Thyroid gland (tissue), 4 donors: ENCODE measurements at places on chromosomes 12 and 14. TPM values are rescaled to one million over a fixed set of nuclear protein-coding genes. Genes with fewer than 3 reads are reported as not detected.

DNA sequence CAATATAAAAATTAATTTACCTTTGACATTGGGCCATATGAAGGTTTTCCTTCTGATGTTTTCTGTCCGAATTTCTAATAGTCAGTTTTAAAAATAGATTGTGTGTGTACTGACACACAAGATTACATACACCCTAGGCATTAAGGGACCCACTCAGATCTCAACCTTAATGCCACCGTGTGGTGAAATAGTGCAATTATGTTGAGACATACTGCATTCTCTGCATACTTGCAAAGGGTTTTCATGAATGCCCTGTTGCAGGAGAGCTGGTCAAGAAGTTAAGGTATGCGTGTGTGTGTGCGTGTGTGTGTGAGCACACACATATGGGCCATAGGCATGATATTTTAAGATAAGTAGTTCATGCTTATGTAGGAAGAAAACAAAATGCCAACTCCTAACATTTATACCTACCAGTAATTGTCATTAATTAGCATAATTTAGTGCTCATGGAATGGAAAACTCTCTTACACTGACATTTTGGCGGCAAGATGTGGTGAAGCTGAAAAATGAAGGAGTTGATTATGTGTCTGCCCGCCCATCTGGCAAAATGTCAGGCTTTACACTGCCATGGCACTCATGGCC is 58.8 kb downstream of the PIK3C2G start:
- H3K27me3 ChIP-seq, result no peaks in the 10 kb centered on the region
- no peak for DNase-seq
- H3K4me1 ChIP-seq, result no peaks in the 10 kb centered on the region
- H3K27ac ChIP-seq, result no peak overlapping the region
- H3K4me3 ChIP-seq, result no peak overlapping the region

DNA sequence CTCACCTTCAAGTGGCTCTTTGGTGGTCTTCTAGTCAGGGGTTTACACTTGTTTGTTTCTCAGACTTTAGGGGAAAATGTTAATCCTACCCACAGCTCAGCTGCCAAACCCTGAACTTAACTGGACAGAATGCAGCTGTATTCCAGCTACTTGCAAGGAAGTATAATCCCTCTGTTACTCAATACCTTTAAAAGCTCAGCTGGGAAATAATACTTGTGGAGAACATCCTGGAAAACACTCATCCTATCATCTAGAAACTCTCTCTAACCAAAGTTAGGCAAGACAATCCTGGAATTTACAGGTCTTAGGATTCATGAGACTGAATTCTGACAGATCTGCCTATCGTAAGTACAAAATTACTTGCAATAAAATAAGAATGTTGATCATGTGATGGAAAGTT is 404.1 kb downstream of the ADAMTS20 start:
- H3K4me3 ChIP-seq, result no peak overlapping the region
- H3K27me3 ChIP-seq, result no peaks in the 10 kb centered on the region
- H3K4me1 ChIP-seq, result no peaks in the 10 kb centered on the region

Gene PGAM5
- 21.6 TPM for total RNA-seq

- H3K4me1 ChIP-seq, result peaks cover 40% of the 10 kb centered on the region
- H3K36me3 ChIP-seq, result peaks cover 27% of the 10 kb centered on the region
- no peak overlapping the region for H3K4me3 ChIP-seq
- DNase-seq, result no peak
Measured at GRCh38 chr12:54340846-54341245, 15.9 kb downstream of the COPZ1 start.

DNA sequence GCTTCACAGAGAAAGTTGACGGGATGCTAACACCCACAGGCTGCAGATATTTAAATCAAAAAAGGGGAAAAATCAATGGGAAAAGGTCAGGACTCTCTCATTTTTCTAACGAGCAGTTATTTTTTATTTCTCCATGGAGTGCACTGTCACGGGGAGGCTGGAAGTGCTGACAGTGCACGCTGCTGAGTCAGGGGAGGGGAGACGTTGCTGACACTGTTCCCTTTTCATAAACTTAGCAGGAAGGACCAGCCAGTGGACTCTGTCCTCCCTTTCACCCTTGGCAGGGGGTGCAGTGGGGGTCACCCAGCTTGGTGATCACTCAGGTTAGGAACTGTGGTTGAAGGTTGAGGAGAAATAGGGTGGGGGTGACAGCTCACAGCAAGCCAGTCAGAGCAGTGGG is 65.6 kb upstream of the FUT8 start:
- H3K36me3 ChIP-seq, result no peaks in the 10 kb centered on the region
- no peaks in the 10 kb centered on the region for H3K4me1 ChIP-seq
- H3K27ac ChIP-seq, result no peak overlapping the region
- no peaks in the 10 kb centered on the region for H3K27me3 ChIP-seq
- H3K4me3 ChIP-seq, result no peak overlapping the region
